Effector CD8-positive, alpha-beta T cell (primary cell): ENCODE measurements at places on chromosomes 1 and 21.

- DNase-seq = no peak
Observed at GRCh38 chr1:168137515-168137821, 738 bp upstream of the GPR161 start.

GRCh38 chr1:154599658-154600057 lies 8.3 kb downstream of the ADAR start:
- no peak for DNase-seq

- no peak for DNase-seq
Observed at GRCh38 chr1:155678027-155678426, 10.5 kb downstream of the YY1AP1 start.

DNA sequence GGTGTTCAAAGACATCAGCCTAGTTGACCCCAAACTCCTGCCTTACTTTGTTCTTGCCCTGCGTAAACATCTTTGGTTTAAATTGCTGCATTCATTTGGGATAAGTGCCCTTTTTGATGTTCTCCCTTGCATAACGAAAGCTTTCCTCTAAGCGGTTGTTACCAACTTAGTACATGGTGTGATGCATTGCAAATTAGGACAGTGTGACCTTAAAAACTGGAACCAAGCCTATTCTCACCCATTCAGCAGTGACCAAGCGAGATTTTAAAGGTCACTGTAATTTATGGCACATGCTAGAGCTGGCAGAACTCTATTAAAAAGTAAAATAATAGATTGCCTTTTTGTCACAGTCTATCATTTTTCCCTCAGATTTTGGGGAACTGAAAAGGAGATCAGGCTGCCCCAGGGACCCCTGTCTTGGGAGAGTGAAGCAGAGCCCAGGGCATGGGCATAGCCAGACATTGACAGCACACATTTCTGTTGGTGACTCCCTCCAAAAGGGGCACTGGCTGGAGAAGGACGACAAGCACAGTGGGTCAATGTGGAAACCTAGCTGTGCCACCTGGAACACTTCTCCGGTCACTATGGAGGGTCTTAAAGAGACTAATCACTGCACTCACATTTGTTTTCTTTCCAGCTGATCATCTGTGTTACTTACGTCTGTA lies 63.9 kb downstream of the KCNK1 start:
- DNase-seq = no peak

DNA sequence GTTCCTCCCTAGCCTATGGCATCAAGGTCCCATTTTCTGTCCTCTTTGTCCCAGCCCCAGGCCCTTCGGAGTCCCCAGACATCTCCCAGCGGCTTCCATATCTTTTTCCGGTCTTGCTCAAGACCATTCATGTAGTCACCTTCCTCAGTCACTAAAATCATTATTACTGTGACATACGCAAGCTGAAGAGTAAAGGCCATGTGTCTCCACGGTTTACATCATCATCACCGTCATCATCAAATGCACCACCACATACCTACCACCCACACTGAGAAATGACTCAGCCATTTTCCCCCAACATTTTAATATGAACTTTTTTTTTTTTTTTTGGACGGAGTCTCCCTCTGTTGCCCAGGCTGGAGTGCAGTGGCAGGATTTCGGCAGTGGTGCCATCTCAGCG lies 43.4 kb downstream of the FHAD1 start:
- DNase-seq = no peak

- no peak for DNase-seq
Observed at GRCh38 chr21:41135746-41136145, 32.2 kb upstream of the BACE2 start.

DNA sequence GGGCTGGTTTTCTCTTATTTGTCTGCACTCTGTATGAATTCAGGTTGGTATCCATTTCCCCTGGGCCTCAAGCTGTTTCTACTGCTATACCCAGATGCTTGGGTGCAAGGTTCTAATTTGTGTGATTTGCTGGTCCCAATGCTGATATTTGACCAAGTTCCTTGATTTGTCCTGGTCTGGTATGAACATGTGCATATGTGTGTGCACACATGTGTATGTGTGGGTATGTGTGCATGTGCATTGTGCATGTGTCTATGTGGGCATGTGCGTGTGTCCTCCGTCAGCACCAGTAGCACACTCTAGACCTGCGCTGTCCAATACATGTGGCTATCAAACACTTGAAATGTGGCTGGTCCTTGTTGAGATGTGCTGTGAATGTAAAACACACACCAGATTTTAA lies 102.4 kb upstream of the TSPAN2 start:
- no peak for DNase-seq

DNA sequence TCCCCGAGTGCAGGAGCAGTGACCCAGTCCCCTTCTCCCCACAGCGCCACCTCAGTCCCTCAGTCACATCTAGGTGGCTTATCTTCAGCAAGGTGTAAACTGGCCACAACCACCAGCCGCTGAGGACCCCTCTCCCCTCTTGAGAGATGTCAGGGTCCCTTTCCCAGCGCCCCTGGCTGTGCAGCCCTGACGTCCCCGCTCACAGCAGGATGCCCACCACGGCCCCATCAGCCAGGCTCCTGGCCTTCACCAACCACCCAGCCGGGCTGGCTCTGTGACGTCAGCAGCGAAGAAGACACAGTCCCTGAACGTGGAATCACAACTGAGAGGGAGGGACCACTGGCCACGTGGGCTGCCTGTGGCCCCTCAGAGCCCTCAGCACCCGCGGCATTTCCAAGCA lies 249.4 kb downstream of the NPHP4 start:
- no peak for DNase-seq

GRCh38 chr1:242623756-242624155 lies 99.3 kb upstream of the PLD5 start:
- no peak for DNase-seq

DNA sequence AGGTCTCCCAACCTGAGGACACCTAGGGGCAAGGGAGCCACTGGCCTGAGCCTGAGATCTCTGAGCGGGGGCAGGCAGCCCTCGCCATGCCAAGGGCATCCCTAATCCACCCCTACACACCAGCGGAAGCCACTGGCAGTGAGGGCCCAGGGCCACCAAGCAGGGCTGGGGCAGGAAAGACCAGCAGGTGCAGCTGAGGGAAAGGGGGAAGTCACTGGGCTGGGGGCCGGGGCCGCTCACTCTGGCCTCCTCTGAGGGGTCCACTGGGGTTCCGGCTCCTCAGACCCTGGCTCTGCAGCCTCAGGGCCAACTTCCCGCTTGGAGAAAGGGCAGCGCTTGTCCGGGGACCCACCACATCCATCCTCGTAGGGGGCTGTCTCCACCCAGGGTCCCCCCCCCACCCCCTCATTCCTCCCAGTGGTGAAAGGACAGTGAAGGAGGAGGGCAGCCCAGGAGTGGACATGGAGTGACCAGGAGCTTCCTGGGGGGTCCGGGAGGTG lies 42.5 kb upstream of the ACTRT2 start:
- DNase-seq = no peak

DNA sequence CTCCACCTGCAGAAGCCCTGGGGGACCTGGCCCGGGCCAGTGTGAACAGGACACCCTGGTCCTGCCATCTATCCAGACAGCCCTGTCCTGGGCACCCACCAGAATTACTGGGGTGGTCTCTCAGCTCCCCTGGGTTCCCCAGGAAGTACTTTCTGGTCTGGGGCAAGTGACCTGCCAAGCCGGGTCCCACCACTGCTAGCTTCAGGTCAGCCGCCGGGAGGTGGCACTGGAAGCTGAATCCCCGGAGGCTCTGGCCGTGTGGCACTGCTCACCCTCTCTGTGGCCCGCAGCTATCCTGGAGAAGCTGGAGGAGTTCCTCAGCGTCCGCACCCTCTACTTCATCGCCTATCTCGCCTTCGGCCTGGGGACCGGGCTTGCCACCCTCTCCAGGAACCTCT lies 21.3 kb downstream of the SLC45A1 start:
- DNase-seq = no peak

DNA sequence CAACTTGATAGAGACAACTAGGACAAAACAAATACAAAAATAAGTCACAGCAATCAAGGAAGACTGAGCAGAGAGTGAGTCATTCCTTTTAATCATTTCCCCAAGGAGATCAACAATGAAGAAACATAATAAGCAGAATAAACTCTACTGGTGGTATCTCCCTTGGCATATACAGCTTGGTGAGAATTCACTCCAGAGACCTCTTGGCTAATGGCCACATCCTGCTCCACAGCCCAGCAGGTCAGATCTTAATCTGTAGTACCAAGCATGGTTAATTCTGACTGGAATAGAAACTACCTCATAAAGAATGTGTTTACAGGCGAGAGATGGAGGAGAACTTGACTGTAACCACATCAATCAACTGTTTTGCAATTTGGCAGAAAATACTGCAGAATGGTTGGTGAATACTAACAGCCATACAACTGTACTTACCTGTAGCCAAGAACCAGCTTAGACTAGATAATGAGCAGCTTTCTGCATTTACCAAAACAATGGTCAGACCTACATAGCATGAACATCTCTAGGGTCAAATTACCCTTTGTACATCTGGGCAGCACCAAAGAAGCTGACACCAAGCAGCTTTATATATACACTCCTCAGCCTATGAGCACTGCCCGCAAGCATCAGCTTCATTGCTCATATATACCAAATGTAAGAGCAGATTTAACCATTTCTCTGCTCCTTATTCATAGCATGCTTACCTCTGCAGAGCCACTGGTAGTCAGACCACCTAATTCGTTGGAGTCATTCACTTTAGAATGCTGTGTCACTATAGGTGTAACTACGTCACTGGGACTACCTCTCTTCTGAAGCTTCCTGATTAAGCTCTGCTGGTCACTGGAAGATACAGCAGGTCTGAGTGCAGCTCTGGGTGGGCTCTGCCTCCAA lies 51.0 kb downstream of the KIAA0319L start:
- no peak for DNase-seq

- no peak for DNase-seq
Observed at GRCh38 chr1:168834225-168834872, 105.3 kb upstream of the DPT start.

- no peak for DNase-seq
Observed at GRCh38 chr1:171279678-171280077, 31.4 kb downstream of the FMO1 start.

DNA sequence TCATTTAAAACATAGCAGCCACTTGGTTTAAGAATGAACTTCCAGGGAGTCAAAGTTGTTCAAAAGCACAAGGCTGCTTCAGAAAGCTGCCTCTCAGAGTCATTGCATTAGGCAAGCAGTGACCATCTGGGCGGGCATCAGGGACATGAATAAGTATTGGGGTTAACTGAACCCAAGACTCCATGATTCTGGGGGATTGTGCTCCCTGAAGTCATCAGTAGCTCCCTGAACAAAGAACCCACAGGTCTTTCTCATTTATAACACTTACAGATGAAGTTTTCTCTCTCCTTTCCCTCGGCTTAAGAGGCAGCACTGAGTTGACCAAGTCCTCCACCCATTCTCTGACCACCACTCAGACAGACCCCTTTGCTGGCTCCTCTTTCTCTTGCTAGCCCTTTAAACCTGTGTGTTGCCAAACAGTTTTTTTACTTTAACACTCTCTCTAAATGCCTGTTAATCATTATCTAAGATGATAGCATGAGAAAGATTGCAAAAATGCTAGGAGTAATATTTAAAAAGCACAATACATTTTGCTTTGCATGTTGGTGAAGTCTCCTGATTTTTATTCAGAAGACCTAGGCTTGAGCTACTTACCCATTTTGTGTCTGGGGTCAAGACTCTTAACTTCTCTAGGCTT lies 77.0 kb upstream of the ARHGAP29 start:
- no peak for DNase-seq

- DNase-seq = no peak
Observed at GRCh38 chr1:197989058-197989457, 71.9 kb downstream of the LHX9 start.

- no peak for DNase-seq
Observed at GRCh38 chr1:15820478-15820877, 13.0 kb upstream of the UQCRHL start.

DNA sequence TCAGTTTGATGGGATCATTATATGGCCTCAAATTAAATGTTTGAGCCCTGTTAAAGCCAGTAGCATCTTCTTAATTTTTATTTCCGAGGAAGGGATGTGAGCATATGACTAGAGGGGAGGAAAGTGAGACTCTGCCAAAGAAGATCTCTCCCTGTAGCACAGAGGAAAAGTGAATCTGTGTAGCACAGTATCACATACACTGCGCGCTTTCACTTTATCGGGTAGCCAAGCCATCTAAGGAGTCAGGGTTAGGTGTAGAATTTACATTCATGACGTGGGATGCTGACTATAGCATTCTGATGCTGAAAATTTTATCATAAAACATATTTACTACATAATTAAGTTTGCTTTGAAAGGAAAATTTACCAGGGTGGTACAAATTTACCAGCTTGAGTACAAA lies 24.0 kb downstream of the LRRC8D start:
- DNase-seq = no peak

DNA sequence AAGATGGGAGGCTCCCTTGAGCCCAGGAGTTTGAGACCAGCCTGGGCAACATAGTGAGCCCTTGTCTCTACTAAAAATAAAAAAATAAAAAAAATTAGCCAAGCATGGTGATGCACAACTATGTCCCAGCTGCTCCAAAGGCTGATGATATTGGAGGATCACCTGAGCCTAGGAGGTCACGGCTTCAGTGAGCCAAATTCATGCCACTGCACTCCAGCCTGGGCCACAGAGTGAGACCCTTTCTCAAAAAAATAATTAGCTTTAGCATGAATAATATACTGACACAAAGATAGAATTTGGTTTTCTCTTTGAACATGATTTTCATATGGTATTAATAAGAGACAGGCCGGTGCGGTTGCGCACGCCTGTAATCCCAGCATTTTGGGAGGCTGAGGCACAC lies 88.8 kb downstream of the DESI2 start:
- DNase-seq = no peak

- DNase-seq = no peak
Observed at GRCh38 chr1:170604065-170604464, 59.9 kb upstream of the PRRX1 start.

DNA sequence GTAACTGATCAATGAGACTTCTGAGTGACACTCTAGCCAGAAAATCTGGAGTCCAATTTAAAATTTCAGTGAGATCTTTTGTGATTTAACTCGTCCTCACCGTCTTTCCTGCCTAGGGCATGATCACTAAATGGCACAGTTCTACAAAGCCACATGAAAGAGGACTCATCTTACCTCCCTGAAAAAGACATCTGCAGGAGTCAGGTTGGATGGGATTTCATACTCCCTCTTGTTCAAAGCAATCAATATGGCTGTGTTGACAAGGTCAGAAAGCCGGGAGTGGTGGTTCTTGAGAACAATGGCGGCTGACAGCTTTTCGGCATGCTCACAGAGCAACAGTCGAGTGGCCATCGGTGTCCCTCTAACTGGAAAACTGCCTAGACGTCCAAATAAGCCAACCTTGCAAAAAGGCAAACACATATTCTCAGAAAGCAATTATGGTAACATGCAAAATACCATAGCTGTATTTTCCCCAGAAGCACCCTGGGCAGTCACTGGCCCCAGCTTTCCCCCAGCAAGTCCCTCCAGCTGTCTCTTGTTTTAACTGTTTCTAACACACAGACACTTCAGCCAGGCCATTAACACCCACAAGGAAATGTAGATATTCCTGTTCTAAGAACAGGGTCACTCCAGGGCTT lies 36.6 kb upstream of the ACTA1 start:
- DNase-seq = no peak

DNA sequence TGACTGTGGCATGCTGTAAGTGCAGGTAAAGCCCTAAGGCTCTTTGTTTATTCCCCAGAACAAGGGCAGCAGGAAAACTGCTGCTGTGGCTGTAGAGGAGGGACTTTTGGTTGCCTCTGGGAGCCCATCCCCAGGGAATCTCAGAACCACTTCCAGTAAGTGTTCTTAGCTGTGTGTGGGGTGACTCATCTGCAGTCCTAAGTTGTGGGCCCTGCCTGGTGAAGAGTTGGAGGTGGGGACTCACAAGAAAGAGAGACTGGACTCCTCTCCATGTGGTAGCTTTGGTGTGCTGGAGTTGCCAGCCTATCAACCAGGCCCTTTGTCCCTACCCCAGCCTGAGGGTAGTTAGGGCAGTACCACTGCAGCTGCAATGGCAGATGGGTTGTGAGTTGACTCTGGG lies 24.0 kb upstream of the DENND1B start:
- no peak for DNase-seq
